Fibroblast of skin of left quadriceps (primary cell): ENCODE measurements at places on chromosomes 7 and 10.

- no peak for DNase-seq
Measured at GRCh38 chr7:95011995-95012394, 104.6 kb downstream of the PPP1R9A start.

DNA sequence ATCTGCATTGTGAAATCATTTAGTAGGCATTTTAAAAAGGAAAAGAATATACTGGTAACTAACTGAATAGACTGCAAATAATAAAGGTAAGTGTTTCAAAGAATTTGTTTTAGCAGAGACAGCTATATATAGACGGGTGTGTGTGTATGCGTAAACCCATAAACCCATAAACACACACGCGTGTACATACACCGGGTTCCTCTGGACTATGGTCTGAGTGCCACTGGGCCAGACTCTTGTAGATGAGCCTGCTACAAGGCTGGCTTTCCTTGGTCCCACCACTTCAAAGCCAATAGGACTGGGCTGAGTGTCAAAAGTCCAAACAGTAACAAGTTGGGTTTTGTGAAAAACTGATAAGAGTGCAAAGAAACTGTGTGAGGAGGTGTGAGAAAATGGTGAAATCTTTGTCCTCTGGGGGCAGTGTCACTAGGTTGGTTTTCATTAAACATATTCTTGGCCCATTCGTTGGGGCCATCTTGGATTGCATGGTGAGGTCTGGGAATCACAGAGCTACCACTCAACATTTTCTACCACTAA is 39.8 kb downstream of the GNA12 start:
- no peak for DNase-seq

- DNase-seq, result no peak
Measured at GRCh38 chr10:5533098-5533731, 8.5 kb downstream of the CALML3 start.

- no peak for DNase-seq
Measured at GRCh38 chr10:59588791-59589190, 120.9 kb downstream of the SLC16A9 start.

DNA sequence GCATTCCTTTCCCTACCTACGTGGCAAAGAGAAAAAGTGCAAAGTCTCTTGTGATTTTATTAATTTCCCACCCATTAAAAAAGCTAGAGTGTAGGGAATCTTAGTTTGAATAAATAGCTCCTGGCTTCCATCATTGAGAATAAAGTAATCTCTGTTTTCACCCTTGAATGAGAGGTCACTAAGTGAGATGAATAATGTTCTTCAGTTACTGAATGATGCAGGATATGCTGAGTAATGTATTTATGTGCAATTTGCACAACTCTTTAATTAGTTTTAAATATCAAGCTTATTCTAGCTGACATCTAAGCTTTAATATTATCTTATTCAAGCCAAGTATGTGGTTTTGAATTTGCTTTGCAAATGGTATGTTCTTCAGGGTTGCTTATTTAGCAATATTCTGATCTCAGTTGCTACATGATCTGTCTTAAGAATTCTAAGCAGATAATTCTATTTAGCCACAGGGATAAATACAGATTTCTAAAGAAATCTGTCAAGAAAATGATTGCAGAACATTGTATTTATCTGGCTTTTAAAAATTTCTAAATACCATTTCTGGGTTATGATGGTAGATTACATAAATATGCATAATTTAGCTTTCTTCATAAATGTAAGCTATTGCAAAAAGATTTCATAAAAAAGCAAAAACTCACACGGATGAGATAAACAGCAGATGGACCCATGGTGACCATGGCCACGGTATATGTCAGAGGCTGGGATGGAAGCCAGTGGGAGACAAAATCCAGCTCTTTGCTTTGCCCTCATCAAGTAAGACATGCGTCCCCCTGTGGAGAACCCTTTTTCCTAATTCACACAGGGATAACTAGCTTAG is 141.0 kb downstream of the MACC1 start:
- DNase-seq, result no peak

DNA sequence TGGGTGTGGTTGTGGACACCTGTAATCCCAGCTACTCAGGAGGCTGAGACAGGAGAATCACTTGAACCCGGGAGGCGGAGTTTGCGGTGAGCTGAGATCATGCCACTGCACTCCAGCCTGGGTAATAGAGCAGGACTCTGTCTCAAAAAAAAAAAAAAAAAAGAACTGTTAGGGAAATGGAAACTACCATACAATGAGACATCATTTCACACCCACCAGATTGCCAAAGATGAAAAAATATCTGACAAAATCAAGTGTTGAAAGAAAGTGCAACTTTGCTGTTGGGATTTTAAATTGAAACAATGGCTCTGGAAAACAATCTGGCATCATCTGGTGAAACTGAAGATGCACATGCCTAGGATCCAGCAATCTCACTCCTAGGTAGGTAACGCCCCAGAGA is 16.1 kb upstream of the MALSU1 start:
- no peak for DNase-seq

DNA sequence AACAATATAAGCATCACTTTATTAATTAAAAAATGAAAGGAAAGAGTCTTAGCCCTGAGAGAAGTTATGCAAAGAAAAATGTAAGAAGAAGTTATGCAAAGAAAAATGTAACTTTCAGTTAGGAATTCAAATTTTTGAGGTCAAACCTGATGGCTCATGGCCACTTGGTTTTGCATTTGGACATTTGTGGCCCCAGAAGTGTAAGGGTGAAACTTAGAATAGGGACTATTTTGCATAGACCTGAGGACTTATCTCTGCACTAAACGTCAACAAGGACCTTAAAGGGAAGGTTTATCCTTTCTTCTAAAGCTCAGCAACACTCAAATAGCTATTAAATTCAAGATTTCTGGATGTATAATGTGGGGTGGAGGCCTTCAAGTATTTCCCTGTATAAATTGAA is 724.5 kb upstream of the POT1 start:
- DNase-seq, result no peak

- DNase-seq, result peak; percentile 24
Measured at GRCh38 chr10:117684672-117685211, 142.2 kb downstream of the EMX2 start.

- no peak for DNase-seq
Measured at GRCh38 chr7:155234950-155235789, 62.5 kb upstream of the INSIG1 start.

DNA sequence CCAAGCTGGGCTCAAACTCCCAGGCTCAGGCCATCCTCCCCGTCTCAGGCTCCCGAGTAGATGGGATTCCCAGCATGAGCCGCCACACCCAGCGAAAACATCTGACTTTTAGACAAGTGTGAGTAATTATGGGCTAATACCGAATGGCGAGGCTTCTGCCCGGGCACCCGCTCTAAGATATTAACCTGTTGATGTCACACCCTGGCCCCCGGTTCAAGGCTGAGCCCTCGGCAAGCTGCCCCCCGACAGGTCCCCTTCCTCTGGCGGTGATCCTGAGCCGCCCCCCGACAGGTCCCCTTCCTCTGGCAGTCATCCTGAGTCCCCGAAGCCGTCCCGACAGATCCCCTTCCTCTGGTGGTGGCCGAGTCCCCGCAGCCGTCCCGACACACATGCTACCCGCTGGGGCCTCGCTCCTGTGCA is 5.2 kb downstream of the PSMG3 start:
- no peak for DNase-seq

DNA sequence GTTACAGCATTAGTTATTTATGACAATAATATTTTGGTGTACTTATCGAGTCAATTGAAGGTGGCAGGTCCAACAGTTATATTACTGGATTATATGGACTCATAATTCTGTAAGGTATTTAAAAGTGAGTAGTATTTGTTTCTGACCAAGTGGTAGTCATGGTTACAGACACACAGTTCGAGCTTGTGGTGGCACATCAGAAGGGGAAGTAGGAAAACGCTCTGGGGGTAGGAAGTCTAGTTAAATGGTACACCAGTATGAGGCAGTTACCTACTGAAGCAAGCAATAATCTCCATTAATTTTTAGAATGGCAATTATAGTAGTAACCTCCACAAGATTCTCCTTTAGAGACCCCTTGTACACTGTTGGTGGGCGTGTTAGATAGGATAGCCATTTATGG is 541.2 kb downstream of the ETV1 start:
- no peak for DNase-seq

DNA sequence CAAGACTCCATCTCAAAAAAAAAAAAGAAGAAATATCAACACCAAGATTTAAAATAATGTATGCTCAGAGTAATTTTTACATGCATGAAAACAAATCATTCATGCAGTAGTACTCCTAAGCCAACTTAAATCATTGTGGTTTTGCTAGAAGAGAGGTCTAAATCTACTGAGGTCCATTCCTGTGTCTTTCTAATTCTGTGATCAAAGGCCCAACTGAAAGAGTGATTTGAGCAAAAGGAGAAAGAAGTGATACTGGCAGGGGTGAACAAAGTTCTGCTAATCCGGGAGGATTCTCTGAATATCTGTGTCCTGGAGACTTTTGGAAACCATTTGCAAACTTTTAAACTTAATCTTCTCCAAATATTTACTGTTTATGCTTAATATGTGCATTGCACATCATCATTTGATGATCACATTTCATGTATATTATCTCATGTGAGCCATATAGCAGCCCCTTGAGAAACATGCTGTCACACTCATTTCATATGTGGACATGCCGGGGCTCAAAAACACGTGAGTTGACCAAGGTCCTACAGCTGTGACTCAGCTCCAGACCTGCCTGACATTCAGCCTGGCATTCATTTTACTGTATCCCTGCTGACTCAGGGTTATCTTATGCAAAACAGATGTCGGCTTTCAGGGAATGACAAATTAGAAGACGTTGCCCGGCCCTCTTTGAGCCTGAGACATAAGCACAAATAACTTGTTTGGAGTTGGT is 76.4 kb downstream of the FAM107B start:
- DNase-seq, result peak; percentile 66

GRCh38 chr10:127243490-127244272 is 47.3 kb upstream of the INSYN2A start:
- no peak for DNase-seq

DNA sequence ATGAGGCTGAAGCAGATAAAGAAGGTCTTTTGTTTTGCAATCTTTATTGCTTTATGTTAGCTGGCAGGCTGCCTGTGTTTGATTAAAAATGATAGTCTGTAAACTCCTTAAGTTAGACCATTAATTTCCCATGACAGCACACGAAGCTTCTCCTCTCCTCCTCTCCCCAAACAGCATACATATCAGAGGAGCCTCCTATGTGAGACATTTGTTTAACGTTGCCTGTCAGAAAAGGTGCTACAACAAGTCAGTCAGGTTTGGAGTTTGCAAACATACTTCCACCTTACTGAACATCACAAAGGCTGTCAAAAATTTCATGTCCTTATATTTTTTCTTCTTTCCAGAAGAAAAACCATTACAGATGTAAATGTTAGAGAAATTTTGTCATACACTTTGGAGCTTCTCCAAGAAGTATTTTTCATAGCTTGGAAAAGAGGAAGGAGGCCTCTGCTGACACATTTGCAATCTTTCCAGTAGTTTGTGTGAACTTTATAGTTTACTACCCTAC is 393.1 kb downstream of the EXOC4 start:
- peak; percentile 37 for DNase-seq

GRCh38 chr7:121202125-121202524 is 126.7 kb upstream of the WNT16 start:
- no peak for DNase-seq

DNA sequence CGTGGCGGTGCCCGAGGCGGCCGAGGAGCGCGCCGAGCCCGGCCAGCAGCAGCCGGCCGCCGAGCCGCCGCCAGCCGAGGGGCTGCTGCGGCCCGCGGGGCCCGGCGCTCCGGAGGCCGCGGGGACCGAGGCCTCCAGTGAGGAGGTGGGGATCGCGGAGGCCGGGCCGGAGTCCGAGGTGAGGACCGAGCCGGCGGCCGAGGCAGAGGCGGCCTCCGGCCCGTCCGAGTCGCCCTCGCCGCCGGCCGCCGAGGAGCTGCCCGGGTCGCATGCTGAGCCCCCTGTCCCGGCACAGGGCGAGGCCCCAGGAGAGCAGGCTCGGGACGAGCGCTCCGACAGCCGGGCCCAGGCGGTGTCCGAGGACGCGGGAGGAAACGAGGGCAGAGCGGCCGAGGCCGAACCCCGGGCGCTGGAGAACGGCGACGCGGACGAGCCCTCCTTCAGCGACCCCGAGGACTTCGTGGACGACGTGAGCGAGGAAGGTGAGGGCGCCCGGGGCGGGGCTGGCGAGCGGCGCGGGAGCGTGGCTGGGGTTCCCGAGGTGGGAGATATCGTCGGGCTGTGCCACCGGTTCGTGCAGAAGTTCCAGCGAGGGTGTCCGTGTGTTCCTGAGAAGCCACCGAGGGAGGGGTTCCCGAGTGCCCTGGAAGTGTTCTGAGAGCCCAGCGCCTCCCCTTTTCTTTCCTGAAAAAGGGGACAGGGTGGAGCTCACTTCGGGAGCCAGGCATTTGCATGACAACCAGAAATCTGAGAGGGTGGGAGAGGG is 495 bp downstream of the EIF3B start:
- no peak for DNase-seq

DNA sequence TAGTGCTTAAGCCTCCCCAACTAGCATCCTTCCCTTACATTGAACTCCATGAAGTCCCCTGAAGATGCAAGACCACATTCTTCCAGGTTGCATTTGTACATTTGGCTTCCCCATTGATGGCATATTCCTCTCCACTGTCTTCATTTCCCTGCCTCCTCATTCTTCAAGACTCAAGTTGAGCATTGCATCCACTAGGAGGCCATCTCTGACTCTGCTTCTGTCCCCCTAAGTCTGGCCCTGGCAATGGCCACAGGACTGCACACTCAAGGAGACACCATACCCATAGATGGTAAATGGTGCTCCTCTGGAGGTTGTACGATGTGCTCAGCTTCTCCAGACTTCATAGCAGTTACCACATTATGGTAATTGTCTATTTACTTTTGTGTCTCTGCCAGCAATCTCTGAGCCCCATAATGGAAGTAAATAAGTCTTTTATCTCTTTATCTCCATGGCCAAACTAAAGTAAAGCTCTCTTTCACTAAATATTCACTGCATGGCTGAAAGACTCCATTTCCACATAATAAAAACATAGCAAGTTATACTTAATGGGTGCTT is 112.6 kb downstream of the PTPRZ1 start:
- no peak for DNase-seq

DNA sequence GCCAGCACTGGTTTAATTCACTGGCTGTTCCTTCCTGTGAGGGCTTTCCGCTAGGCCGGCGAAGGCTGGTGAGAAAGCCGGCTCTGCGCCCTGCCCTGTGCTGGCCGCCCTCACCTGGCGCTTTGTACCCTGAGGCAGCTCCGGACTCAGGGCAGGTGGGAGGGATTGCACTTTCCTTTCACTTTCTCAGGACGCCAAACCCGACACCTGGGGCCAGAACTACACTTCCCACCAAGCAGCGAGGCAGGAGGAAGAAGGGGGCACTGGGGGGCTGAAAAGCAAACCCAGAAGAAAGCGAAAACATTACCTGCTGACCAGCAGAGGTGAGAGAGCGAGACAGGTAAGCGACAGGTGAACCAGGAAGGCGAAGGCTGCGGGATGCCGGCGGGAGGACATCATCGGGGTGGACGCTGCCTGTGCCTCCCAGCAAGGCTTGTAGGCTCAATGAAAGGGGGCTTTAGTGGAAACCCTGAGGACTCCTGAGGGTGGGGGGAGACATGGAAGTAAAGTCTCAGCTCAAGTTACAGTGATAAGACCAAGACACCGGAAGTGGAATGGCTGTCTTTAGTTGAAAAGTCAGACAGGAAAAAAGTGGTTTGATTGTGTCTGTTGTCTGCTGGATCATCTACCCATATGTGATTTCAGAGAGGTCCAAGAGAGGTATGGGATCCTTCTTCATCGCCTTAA is at the start of gene RAB19:
TSS of gene RAB19 (plus strand) at position 181 of the 687 bp plus-strand sequence. CDS start 3,589 bp downstream, outside the sequence.
- no peak for DNase-seq
